Keratinocyte (primary cell): ENCODE measurements at places on chromosomes 7 and 10. TPM values are rescaled to one million over a fixed set of nuclear protein-coding genes. Genes with fewer than 3 reads are reported as not detected.

GRCh38 chr10:15632456-15633091 lies 87.1 kb downstream of the ITGA8 start:
- no peaks in the 10 kb centered on the region for H3K36me3 ChIP-seq
- H3K4me1 ChIP-seq: no peaks in the 10 kb centered on the region
- no peaks in the 10 kb centered on the region for H3K27me3 ChIP-seq
- H3K27ac ChIP-seq: no peak overlapping the region
- DNase-seq: no peak

DNA sequence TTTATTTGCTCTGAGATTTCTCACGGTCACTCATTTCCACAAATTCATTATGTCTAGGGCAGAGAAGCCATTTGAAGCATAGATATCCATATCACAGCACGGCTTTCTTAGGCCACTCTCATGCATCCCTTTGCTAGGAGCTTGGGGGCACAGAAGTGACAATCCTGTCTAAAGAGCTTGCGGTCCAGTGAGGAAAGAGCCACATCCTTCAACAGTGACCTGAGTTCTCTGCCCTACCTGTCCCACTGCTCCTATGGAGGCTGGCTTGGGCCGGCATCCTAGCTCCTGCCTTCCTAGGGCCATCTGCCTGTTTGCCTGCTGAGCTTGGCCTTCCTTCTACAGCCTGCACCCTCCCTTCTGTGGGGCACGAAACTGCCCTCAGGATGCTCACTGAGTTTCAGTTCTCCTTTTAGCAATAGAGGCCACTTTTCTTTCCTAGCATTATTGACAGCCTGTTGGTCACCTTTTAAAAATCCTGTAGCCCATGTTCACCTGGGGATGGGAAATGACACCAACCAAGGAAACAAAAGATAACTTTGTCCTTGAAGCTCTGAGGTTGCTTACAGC lies 212.1 kb upstream of the GRB10 start:
- DNase-seq: no peak
- no peak overlapping the region for H3K4me3 ChIP-seq
- H3K27me3 ChIP-seq: no peaks in the 10 kb centered on the region
- H3K27ac ChIP-seq: no peak overlapping the region

DNA sequence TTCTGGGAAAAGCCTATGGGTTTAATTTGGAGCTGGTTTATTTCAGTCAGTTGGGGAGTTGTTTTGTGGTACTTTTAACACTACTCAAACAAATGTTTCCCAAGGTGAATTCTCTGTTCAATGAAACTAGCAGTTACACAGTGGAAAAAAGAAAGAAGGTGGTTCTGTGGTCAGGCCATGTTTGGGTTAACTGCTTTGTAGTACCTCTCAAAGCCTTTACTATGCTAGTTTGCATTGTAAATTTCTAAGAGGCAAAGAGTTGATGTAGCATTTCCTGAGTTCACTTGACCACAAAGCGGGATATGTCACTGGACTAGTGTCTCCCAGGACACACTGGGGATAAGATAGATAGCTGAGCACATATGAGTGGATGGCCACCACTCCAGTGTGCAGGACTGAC lies 145.4 kb downstream of the KIF20B start:
- no peaks in the 10 kb centered on the region for H3K36me3 ChIP-seq
- no peaks in the 10 kb centered on the region for H3K27me3 ChIP-seq
- H3K4me1 ChIP-seq: peaks cover 9% of the 10 kb centered on the region
- DNase-seq: no peak
- H3K27ac ChIP-seq: no peak overlapping the region

PLXNA4 gene
- under 0.01 to 0.09 TPM (median 0.01 TPM) in 3 replicates for polyA plus RNA-seq

SAP25 gene
- polyA plus RNA-seq: 0.16 to 0.21 TPM in 2 of 3 replicates, not detected in the other
